ENCODE measurements at places on chromosomes 5 and 9.

- peak; percentile 33 for DNase-seq
These were observed 11.2 kb downstream of the DNAJB5 start for GRCh38 chr9:35000535-35001284.

- DNase-seq: no peak
These were observed 46.8 kb downstream of the INIP start for GRCh38 chr9:112670991-112671625.

- peak; percentile 93 for DNase-seq
These were observed 1.8 kb upstream of the ENTPD2 start for GRCh38 chr9:137055385-137056364.

GRCh38 chr5:100553209-100553608, 18.0 kb downstream of the FAM174A start:
- DNase-seq: no peak

DNA sequence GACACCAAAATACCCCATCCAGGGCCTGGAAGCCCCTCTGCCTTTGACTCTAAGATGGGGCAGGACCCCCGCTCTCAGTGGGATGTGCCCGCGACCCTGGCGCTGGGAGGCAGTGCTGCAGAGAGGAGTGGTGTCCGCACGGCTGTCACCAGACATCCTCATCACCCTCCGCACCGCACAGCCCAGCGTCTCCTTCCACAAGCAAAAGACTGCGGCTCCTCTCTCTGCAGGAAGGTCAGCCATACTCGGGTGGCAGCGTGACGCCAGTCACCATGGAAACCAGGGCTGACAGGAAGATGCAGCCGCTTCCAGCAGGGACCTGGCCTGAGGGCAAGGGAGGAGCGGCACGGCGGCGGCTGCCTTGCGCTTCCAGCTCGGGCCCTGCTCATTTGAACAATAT, 17.1 kb upstream of the SLC6A3 start:
- DNase-seq: no peak

- DNase-seq: no peak
These were observed 553.5 kb downstream of the CSNK1G3 start for GRCh38 chr5:124065508-124065907.

DNA sequence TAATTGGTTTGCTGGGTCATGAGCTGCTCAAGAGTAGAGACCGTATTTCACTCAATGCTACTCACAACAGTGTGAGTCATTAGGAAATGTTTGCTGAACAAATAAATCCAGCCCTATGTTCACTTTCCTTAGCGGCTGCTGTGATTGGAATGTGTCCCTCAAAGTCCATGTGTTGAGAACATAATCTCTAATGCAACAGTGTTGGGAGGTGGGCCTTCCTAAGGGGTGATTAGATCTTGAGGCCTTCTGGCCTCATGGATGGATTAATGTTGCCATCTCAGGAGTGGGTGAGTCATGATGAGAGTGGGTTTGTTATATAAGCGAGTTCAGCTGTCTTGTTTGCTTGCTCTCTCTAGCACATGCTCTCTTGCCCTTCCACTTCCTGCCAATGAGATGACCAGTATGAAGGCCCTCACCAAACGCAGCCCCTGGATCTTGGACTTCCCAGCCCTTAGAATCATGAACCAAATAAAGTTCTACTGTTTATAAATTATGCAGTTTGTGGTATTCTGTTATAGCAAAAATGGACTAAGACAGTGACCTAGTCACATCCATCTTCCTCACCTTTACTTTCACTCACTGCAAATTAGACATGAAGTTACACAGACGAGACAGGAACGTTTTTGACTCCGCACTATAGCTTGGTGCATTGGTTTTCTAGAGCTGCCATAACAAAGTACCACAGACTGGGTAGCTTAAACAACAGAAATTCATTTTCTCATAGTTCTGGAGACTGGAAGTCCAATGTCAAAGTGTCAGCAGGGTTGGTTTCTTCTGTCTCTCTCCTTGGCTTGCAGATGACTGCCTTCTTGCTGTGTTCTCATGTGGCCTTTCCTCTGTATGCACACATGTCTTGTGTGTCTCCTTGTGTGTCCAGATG, 50.9 kb upstream of the FAM169A start:
- DNase-seq: no peak

DNA sequence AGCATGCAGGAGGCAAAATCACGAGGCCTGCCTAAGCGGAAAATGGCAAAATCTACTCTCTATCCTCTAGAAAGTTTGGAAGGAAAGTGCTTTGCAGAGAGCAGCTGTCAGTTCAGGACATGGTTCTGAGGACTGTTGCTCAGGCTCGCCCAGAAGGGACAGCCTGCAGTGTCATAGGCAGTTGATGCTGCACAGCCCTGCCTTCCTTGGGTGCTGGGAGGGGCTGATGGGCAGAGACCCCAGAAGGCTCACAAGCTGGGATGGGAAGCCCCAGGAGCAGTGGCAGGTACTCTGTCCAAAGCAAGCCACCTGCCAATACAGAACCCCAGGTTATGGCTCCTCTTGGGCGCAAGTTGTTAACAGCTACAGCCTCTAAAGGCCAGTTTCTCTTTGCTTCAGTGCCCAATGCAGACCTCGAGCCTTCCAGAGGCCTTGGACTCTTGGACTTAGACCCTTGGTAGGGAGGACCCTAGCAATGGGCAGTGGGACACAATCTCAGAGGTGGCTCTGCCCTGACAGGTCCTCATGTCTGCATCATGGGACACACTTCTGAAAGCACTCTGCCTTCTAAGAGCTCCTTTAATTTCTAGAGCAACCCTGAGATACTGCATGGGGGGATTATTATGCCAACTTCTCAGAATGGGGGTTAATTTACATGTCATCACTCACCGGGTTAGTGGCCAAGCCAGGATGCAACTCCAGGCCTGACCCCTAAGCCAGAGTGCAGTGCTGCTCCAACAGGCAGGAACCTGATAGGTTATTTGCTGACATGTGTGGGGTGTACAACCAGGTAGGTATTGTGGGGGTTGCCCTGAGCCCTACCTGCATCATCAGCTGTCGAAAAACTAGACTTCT, 57.1 kb downstream of the MACROH2A1 start:
- DNase-seq: no peak

DNA sequence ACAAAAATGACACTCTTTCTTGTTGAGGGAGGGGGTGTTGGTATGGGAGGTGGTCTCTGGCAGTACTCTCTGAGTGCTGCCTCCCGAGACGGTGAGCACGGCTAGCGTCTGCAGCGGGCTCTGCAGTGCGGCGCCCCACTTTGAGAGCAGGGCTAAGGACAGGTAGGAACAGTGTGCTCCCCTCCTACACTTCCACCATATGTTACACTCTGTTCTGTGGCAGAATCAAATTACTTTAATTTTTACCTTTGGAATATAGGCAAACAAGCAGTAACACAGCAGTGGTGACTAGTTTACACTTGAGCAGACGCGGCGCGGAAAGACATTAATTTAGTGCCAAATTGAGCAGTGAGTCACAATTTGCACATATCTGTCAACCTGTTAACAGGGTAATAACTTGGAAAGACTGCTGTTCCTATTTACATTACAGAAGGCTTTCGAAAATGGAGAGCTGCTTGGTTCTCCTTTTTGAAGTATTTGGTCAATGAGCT, 136.3 kb downstream of the MED27 start:
- no peak for DNase-seq

- DNase-seq: no peak
These were observed 46.6 kb downstream of the ATP10B start for GRCh38 chr5:160805376-160805775.

- DNase-seq: peak; percentile 16
These were observed 553 bp downstream of the MAP3K1 start for GRCh38 chr5:56815658-56816545.

- no peak for DNase-seq
These were observed 546.4 kb downstream of the DTWD2 start for GRCh38 chr5:118441956-118442355.

- no peak for DNase-seq
These were observed 8.4 kb downstream of the CNOT8 start for GRCh38 chr5:154866841-154867240.

DNA sequence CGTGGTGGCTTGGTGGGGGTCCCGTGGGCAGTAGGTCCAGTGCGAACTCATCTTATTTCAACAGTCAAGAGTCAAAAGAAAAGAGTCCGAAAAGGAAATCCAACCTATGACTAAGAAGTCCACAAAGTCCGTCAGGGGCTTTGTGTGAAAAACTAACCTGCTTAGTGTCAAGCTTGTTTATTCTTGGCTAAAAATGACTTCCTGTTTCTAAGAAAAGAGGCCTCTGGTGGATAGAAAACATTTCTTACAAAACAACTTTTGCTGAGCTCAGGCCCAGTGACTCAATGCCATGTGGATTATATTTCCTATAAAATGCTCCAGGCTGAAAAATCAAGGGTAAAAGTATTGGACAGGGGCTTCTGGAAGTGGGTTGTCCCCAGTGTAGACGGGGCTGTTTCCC, 105.9 kb downstream of the GADD45G start:
- DNase-seq: no peak

- peak; percentile 9 for DNase-seq
These were observed 21.6 kb downstream of the BHMT start for GRCh38 chr5:79133121-79133656.

- DNase-seq: no peak
These were observed 452.6 kb downstream of the TLR4 start for GRCh38 chr9:118156846-118157245.

- DNase-seq: no peak
These were observed 29.4 kb downstream of the NUTM2F start for GRCh38 chr9:94298949-94299599.

GRCh38 chr5:131450941-131451340, 184.1 kb downstream of the RAPGEF6 start:
- DNase-seq: no peak

DNA sequence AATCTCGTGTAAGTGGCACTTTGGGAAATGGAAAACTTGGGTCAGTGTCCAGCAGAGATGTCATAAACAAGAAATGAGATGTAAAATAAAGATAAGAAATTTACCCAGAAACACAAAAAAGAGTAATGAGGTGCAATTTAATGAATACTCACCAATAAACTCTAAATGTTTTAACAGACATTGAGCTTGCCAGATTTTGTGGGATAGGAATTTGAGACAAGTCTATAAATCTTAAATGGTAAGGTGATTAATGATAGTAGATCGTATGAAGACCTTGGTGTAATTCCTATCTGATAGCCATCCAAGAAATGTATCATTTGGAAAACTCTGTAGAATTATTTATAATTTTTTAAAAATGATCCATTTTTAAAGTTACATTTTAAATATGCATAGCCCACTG, 682.4 kb downstream of the MAT2B start:
- no peak for DNase-seq

DNA sequence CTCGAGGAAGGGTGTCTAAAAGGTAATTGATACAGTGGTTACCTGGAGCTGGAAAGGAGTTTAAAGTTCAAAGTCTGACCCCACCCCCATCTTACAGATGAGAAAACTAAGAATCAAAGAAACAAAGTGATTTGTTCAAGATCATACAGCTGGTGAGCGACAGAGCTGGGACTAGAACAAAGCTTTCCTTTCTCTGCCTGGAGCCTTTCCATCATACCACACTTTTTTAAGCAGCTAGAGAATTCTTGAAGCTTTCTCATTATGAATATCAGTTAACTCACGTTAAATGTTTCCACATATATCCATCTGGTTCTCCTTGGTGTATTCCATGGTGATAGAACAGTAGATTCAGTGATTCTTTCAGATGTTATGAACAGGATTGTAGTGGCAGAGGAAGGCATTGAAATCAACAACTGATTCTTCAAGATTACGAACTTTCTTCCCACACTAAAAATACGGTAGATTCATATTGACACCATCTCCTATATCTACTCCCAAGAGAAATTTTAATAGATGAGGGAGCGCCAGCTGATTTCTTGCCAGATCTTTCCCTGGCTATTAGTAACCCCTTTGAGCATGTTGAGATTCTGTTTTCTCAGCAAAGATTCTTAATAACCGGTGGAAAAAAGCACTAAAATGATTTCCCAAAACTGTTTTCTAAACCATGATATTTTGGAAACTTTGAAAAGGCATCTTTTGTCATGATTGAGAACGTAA, 233.7 kb downstream of the ADAMTSL1 start:
- no peak for DNase-seq

DNA sequence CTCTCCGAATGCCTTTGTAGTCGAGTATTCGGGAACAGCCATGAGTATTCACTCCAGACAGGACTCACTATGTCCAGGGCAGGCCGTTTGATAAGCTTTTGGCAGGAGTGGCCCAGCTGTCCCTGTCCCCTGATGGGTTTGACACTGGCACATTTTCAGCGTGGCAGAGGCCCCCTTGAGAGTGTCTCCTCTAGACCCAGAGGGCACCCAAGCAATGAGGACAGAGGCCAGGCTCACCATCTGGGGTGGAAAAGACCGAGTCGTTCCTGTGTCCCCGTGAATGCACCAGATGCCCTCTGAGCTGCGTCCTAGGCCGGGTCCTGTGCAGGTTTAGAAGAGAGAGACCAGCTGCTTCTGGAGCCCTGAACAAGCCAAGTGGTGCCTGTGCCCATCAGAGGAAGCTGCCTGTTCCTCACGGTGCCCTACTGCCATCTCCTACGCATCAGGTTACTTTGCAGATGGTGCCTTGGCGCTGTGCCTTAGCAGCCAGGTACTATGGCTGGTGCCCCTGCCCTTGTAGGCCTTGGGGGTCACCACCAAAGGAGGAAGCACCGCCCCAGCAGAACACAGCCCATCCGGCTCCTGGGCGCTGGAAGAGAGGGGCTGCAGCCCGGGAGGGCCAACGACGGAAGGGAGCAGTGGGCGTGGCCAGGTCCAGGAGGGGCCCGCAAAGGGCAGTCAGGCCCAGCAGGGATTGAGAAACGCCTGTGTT, 42.4 kb downstream of the LRSAM1 start:
- no peak for DNase-seq

- DNase-seq: no peak
These were observed 8.0 kb downstream of the GFPT2 start for GRCh38 chr5:180345186-180345585.

DNA sequence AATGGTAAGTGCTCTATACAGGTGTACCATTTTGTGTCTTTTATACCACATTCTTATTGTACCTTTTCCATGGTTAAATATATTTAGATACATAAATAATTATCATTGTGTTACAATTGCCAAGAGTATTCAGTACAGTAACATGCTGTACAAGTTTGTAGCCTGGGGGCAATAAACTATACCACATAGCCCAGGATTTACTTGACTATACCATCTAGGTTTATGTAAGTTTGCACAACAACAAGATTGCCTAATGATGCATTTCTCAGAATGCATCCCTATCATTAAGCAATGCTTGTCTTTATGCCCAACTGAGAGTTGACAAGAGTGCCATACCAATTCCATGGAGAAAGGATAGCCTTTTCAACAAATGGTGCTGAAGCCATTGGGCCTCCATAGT, 136.7 kb upstream of the PJA2 start:
- no peak for DNase-seq

GRCh38 chr5:68239487-68239886, 23.9 kb downstream of the PIK3R1 start:
- no peak for DNase-seq

All from NCI-H226 (cell line).